SK-N-MC (cell line): ENCODE measurements at places on chromosomes 5 and 9.

GRCh38 chr5:883475-884181 lies 9.0 kb downstream of the BRD9 start:
- DNase-seq: no peak

DNA sequence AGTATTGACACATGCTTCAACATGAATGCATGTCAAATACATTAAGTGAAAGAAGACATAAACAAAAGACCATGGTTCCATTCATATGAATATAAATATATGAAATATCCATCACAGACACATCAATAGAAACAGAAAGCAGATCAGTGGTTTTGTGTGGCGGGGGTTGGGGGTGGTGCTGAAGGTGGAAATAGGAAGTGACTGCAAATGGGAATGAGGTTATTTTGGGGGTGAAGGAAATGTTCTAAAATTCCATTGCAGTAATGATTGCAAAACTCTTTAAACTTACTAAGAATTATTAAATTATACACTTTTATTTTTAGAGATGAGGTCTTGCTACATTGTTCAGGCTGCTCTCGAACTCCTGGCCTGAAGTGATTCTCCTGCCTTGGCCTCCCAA lies 28.7 kb downstream of the TAF1L start:
- DNase-seq: no peak

DNA sequence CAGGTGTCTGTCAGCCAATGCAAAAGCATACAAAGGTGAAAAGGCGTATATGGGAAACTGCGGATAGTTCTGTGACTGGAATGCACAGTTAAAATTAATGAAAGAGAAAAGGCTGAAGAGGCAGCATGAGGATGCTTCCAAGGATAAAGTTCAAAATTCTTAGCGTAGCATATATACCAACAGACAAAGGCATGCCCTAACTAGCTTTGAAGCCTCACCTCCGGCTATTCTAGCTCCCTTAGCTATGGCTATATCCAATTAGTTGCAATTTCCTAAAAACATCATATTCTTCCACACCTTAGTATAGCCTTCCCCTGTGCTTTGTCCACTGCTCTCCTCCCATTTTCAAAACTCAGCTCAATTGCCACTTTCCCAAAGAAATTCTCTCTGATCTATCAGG lies 1.4 kb upstream of the DNAJA1 start:
- DNase-seq: no peak

DNA sequence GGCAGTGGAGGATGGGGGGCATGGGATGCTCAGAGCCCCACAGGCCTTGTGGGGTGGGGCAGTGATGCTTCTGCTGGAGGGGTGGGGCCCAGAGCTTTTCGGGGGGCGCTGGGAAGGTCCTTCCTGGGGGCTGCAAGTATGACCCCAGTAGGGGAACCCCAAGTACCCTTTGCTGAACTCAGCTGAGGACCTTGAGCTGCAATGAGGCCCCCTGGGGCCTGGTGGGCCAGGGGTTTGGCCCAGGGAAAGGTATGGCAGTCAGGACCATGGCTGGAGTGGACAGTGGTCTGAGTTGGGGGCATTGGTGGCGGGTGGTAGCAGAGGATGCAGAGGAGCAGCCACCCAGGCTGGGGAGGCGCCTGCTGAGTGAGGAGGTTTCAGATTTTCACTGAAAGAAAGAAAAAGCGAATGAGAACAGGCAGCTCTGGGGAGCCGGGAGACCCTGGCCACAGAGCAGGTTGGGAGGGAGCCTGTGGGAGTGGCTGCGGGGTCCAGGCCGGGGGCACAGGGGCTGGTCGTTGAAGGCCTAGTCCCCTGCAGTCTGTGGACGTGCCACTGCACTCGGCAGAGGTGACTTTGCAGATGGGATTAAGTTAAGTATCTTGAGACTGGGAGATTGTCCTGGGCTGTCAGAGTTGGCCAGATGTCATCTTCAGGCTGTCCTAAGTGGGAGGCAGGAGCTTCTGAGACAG lies 19.2 kb downstream of the WNK2 start:
- no peak for DNase-seq

DNA sequence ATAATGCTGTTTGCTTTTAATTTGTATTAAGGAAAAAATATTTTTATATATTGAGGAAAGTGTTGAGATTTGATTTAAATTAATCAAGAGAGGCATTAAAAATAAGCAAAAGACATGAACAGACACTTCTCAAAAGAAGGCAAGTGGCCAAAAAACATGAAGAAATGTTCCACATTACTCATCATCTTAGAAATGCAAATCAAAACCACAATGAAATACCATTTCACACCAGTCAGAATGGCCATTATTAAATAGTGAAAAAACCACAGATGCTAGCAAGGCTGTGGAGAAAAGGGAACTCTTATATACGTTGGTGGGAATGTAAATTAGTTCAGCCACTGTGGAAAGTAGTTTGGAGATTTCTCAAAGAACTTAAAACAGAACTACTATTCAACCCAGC lies 45.9 kb downstream of the RANBP17 start:
- no peak for DNase-seq

- no peak for DNase-seq
Observed at GRCh38 chr5:62371409-62371808, 32.3 kb downstream of the DIMT1 start.

- no peak for DNase-seq
Observed at GRCh38 chr5:90290648-90291047, 118.9 kb downstream of the CETN3 start.

DNA sequence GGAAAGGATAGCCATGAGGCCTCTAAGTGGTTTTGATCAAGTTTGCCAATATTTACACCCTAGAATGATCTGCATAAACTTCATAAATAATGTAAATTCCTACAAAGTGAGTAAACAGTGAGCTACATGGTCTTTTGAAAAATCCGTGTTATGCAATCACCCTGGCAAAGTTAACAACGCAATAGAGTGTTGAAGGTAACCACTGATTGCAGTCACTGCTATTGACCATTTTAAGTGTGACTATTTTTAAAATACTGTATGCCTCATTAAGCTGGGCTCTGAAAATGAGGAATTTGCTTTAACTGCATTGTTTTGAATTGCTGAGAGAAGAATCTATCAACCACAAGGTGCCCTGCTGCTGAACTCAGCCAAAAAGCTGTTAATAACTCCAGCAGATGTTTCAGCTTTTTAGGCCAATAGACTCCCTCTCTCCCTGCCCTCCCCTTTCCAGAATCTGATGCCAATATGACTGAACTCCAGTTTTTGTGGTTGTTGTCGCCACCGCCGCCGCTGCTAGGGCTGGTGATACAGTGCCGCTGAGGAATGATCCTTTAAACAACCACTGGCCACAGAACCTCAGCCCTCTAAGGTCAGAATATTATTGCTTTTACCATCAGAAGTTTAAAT lies 35.3 kb upstream of the SMARCA2 start:
- peak; percentile 16 for DNase-seq

- DNase-seq: no peak
Observed at GRCh38 chr9:89719202-89719601, 114.4 kb downstream of the GADD45G start.

GRCh38 chr5:69075522-69076179 lies 18.2 kb upstream of the SLC30A5 start:
- no peak for DNase-seq

GRCh38 chr9:124754289-124754688 lies 16.8 kb downstream of the NR6A1 start:
- no peak for DNase-seq

DNA sequence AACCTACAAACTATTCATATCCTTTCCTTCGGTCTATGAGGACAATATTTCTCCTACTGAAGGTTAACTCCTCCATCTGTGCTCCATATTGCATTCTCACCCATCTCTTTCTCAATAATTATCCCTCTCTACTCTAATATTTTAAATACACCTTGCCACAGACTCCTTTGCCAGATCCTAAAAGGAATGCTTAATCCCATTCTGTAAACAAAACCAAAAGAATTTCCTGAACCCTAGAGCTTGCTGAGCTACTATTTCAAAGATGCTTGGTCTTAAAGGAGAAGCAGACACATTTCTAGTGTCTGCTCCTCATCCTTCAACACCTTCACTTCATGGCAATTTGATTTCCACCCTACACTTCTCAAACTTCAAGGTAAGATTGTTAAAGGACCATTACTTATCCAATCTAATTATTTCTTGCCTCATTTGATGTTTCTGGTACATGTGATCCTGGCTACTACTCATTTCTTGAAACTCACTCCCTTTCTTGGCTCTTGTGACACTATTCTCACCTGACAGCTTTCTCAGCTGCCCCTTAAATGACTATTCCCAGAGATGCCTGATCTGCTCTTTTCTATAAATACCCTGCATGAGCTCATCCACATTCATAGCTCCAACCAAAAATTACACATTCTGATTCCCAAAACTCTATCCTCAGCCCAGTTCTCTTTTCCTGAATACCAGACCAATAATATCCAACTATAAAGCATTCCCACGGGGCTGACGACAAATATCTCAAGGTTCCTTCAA lies 20.2 kb downstream of the HOMER1 start:
- no peak for DNase-seq

DNA sequence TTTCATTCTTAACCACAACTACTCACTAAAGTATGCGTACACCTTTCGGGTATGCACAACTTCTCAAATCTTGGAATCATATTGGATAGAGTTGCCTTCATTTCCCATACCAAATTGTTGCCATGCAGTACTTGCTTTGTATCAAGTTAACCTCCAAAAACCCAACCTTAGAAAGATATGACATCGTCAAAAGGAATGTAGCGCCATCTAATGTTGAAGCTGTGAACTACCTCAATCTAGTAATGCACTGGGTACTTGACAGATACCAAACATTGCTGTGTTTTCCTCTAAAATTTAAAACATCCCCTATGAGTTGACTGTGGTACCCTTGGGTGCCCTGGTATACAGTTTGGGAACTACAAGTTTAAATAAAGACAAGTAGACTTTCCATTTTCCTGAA lies 318.4 kb downstream of the ARL15 start:
- DNase-seq: no peak

DNA sequence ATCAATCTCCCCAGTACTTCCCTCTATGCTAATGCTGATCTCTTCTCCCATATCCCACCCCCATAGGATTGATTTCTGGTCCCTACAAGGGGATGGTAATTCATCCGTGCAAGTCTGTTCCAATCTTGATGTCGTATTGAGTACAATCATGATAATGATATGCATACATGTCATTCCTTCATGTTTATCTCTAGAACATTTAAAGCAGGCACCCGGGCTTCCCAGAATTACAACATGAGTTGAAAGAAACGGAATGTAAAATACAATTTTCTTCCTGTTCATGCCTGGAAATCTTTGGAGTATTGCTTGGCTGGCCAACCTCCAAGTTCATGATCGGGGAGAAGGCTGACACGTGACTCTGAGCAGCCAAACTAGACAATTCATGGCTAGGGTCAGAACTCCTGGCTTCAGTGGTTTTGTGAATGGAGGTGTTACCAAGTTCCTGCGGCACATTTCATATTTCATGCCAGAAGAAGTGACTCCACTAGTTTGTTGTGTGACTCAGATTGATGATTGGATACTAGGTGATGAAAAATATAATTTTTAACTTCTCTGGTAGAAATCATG lies 66.6 kb downstream of the C9orf152 start:
- no peak for DNase-seq

- DNase-seq: peak; percentile 86
Observed at GRCh38 chr5:10310066-10310779, 2.5 kb upstream of the CMBL start.

- no peak for DNase-seq
Observed at GRCh38 chr9:98961513-98962180, 17.9 kb downstream of the COL15A1 start.

- DNase-seq: peak; percentile 79
Observed at GRCh38 chr5:157384971-157385709, 74.9 kb upstream of the NIPAL4 start.

DNA sequence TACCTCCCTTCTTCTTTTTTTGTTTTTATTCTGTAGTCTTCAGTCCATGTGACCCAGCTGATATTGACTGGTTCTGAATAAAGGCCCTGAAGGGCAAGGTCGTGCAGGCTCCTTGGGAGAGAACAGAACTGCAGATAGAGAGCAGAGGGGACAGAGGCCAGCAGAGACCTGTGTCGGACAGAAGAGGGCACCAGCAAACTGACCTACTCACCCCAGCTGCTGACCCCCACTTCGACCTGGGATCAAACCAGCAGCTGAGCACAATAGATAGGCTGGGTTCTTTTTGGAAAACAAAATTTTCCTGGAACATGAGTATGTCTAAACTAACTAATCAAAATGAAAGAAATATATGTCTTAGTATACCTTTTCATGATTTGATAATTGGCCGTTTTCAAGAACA lies 695.1 kb downstream of the NR2F1-AS1 start:
- DNase-seq: no peak

DNA sequence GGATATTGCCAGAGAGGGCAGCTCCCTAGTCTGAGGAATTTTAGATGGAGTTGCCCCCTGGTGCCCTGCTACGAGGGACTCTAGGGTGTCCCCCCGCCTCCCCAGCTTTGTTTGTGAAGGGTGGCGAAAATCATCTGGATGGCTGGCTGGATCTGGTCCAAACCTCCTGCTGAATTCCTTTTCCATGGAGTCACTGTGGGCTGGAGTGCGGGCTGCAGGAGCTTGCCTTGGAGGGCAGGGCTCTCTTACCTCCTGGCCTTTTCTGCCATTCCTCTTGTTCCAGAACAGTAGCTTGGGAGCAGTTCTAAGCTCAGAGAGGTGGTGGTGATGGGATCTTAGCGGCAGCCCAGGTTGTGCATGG lies 2.1 kb downstream of the SYNPO start:
- no peak for DNase-seq

GRCh38 chr9:136665704-136666371 lies 3.1 kb downstream of the EGFL7 start:
- DNase-seq: no peak
